ENCODE measurements at places on chromosomes 11 and 22. TPM values are rescaled to one million over a fixed set of nuclear protein-coding genes. Genes with fewer than 3 reads are reported as not detected.

DNA sequence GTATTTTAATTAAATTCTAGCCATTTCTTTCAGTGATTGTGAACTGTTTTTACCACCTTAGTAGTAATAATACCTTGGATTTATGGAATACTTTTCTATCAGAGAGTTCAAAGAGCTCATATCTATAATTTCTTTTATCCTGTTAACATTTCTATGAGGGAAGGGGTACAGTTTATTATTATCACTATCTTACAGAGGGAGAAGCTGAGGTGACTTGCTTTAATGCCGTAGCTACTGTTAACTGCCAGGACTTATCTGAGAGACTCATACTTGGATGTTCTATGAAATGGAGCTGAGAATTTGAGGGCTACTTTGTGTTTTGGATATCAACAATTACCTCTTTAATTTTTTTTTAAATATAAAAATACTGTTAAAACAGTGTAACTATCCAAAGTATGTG lies 3.3 kb downstream of the REXO2 start:
- DNase-seq, result no peak

DNA sequence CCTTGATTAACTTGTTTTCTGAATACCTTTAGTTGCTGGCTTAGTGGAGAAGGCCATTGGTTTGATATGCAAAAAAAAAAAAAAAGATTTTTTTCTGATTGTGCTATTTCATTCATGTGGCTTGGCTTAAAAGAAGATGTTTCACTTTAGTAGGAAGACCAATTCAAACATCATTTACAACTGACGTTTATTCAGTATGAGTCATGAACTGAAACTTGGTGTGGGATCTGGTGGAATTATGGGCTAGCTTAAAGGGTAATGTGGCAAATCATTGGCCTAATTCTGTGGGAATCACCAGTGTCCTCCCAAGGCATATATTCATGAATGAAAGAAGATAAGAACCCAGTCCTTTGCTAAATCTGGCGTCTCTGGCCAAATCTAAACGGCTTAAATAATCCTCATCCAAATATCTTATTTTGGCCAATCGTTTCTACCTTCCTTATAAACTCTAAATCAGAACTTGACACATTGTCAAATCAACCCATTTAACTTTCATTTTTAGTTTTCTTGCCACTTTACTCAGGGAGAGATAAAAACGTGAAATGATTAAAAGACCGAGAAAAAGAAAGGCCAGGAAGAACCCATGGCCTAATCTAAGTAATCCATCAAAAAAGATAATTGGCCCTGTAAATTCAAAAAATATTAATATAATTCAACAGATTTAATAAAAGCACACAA lies 77.0 kb downstream of the DDIAS start:
- DNase-seq, result no peak

DNA sequence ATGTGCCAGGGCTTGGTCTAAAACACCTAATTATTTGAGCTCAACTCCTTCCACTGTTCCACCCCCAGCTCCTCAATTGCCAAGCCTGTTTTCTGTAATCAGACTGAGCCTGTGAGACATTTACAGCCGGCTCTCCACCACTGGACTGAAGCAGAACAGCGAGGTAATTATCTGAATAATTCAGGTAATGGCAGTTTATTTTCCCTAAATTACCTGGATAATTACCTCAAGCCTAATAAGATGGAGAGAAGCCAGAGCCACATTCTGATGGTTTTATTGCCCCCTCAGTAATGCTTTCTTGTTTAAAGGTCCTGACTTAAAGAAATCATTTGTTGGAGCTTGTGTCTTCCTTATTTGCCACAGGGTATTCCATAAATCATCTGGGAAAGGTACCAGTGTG lies 64.2 kb downstream of the FZD4 start:
- DNase-seq, result no peak

Gene TSGA10IP
- not detected for total RNA-seq

Gene STK33
- 0.69 TPM for total RNA-seq

Gene SMC1B
- total RNA-seq, result 0.10 TPM

Gene CSRP3
- total RNA-seq, result 62.6 TPM

Data from skin of body (tissue), 3 donors.